ENCODE measurements at places on chromosomes 5 and 9.

DNA sequence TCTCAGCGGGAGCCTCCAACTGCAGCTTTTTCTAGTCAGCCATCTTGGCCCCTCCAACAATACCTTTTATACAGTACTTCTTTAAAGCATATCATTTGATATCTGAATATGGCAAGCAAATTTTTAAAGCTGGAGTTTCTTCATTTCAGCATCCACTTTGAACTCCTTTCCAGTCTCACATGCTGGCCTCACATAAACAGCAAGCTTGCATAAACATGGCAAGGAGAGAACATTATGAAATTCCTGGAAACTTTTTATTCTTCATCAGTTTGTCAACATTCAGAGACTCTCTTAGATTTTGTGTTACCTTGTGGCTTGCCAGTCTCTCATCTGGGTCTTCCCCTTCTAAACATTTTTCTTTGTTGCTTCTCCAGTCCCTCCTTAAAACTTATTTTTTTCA lies 745.3 kb downstream of the NR2F1-AS1 start:
- DNase-seq: no peak

GRCh38 chr5:59810041-59810440 lies 83.5 kb downstream of the PDE4D start:
- DNase-seq: peak; percentile 73

- DNase-seq: no peak
These were observed 279.6 kb downstream of the ARRDC3 start for GRCh38 chr5:91103353-91104061.

GRCh38 chr9:136255166-136255538 lies 9.5 kb upstream of the QSOX2 start:
- DNase-seq: no peak

GRCh38 chr5:115257981-115258380 lies 4.7 kb downstream of the PGGT1B start:
- DNase-seq: no peak

DNA sequence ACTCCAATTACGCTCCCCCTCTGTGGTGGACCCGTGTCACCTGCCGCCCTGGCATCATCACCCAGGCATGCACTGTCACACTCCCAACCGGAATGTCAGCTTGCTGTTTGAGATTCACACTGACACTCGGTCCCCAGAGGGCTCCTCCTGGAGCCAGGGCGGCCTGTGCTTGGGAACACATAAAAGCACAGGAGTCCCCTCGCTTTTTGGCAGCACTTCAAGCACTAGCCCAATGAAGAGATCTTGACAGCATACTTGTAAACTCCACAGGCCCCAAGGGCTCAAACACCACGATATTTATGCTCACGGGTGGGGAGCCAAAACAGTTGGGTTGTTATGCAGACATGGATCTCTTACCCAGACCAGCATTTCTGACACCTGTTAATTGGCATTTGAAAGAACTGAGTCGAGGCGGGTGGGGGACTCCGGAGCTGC lies 90.8 kb upstream of the EGFLAM start:
- no peak for DNase-seq

GRCh38 chr5:3590161-3590966 lies 5.3 kb upstream of the IRX1 start:
- no peak for DNase-seq

DNA sequence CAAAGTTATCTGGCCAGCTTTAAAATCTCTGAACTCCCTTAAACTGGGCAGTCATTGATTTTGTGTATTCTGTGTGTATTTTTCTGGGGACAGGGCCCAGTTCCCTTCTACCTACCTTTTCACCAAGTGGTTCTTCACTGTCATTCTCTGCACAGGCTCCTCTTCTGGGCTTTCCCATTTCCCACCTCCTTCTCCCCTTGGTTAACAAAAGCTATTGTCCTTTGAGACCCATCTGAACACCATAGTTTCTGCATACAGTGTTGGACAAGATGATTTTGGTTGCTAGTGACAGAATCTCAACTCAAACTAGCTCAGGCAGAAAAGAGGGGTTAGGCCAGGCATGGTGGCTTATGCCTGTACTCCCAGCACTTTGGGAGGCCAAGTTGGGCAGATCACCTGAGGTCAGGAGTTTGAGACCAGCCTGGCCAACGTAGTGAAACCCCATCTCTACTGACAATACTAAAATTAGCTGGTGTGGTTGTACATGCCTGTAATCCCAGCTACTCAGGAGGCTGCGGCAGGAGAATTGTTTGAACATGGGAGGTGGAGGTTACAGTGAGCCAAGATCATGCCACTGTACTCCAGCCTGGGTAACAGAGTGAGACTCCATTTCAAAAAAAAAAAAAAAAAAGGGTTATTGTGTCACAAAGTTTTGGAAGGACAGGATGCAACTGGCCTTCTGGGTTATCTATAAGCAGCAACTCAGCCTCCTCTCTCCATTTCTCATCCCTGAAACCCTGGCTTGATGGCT lies 31.0 kb upstream of the ANKRD34B start:
- no peak for DNase-seq
